ENCODE measurements at places on chromosomes 11 and 22.

DNA sequence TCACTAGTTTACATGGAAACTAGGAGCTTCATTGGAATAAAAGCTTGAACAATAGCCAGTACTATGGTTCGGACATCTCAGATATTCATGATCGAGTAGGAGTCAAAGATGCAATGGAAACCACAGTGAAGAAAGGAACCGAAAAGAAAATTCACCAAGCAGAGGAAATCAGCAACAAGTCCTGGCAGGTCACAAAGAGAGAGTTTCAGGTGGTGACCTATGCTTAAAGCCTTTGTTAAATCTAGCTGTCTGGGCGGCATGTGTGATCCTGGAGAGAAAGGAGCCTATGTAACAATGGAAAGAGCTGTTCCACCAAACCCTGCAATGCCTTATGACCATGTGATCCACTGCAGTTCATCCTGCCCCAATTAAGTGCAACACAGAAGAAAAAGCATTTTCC is 68.9 kb upstream of the POU2AF2 start:
- H3K27me3 ChIP-seq, result no peaks in the 10 kb centered on the region
- peak overlapping the region; percentile 2 for H3K27ac ChIP-seq
- H3K4me3 ChIP-seq, result no peak overlapping the region
- DNase-seq, result no peak
- no peaks in the 10 kb centered on the region for H3K4me1 ChIP-seq
- H3K36me3 ChIP-seq, result no peaks in the 10 kb centered on the region

- H3K27ac ChIP-seq, result no peak overlapping the region
- no peaks in the 10 kb centered on the region for H3K36me3 ChIP-seq
Measured at GRCh38 chr11:60830478-60831142, 11.3 kb upstream of the CCDC86 start.

DNA sequence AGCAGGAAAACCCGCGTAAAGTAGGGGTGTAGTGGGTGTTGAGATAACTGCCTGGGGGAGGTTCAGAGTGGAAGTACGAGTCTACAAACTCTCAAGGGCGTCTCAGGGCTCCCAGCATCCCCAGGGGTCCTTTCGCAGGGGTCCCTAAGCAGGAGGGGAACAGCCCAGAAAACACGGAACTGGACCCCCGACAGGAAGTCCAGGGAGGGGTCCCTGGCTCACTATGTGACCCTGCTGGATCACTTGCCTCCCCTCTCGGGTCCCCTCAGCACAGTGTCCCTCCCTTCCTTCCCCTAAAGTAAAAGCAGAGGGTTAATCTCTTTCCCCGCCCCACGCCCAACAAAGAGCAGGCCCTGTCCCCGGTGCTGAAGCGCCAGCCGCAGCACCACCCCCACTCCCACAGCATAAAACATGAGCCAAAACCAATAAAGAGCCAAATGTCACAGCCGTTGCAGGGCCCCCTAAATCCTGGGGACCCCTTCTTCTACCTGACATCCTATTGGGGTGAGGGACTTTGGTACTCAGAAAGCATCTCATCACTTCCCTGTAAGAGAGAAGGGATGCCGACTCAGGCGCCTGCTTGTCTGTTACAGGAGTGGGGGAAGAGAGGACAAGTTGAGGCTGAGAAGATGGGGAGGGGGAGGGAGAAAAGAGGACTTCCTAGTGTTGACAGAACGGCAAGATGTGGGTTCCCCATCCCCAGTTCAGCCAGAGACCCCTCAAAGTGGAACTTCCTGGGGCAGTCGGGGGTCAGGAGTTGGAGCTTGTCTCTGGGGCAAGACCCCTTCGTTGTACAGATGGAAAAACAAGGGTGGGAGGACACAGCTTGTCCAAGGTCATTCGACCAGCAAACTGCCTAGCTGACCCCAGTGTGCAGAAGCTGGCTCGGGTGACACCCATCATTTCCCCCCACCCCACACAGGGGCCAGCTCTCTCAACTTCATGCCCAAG is 1.4 kb upstream of the NEFH start:
- H3K4me1 ChIP-seq, result peaks cover 8% of the 10 kb centered on the region
- H3K36me3 ChIP-seq, result peaks cover 2% of the 10 kb centered on the region
- peaks cover 50% of the 10 kb centered on the region for H3K27me3 ChIP-seq
- DNase-seq, result peak; percentile 21
- no peak overlapping the region for H3K27ac ChIP-seq

DNA sequence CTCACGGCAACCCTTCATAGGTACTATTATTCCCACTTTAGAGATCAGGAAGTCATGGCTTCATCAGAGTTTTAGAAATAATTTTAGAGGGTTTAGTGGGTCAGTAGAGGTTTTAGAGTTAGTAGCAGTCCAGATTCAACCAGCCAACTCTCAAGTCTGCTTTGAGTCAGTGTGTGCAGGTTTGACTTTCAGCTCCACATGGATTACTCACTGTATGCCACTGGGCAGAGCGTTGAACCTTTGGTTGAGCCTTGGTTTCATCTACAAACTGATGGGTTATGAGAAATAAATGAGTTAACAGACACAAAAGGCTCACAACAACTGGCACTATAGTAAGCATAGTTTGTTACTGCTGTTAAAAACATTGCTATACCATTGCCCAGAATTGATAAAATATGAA is 19.0 kb upstream of the TP53AIP1 start:
- H3K27me3 ChIP-seq, result no peaks in the 10 kb centered on the region
- no peak for DNase-seq
- peaks cover 23% of the 10 kb centered on the region for H3K4me1 ChIP-seq
- H3K36me3 ChIP-seq, result no peaks in the 10 kb centered on the region
- H3K27ac ChIP-seq, result no peak overlapping the region

DNA sequence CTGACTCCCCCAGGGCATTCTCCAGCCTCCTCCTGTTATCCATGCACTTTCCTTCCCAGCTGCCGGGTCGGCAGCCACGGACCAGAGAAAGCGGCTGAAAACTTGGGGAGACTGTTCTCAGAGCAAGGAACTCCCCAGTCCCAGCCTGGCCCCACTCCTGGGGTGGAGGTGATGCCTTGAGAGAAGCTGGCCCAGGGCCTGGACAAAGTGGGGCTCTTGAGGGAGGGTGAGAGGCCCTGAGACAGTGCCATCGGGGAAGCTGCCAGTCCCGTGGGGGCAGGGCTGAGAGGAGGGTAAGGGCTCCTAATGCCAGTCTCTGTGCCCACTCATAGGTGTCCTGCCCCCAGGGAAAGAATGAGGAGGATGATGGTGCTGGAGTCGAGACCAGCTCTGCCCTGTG is 53.8 kb downstream of the FLRT1 start:
- no peaks in the 10 kb centered on the region for H3K36me3 ChIP-seq
- DNase-seq, result no peak
- H3K27me3 ChIP-seq, result no peaks in the 10 kb centered on the region
- H3K4me1 ChIP-seq, result peaks cover 1% of the 10 kb centered on the region
- H3K4me3 ChIP-seq, result no peak overlapping the region

Data from activated naive CD8-positive, alpha-beta T cell treated with anti-CD3 and anti-CD28 coated beads for 36 hours (primary cell).